ENCODE measurements at places on chromosomes 4 and X.
A peak's percentile ranks its signal among the peaks of the same experiment; 100 is the strongest.

GRCh38 chrX:733961-734360 lies 103.4 kb downstream of the SHOX start:
- no peak for DNase-seq

DNA sequence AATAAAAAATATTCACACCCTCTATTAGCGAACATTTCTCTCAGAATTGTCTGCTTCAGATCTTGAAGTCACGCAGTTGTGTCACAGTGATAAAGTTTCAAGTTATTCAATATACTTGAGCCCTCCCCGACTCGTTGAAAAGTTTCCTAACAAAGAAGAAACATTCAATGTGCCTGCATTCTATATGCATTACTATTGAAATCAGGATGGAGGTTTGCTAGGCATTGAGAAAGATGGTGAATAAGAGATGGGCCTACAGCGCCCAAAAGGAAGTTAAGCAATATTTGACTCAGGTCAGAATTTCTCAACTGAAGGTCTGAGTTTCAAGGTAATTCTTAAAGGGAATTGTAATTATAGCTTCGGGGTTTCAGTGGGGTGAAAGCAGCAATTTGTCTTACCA lies 6.1 kb downstream of the TCEANC start:
- DNase-seq: no peak

GRCh38 chr4:183358215-183358755 lies 36.1 kb upstream of the CLDN24 start:
- no peak for DNase-seq

DNA sequence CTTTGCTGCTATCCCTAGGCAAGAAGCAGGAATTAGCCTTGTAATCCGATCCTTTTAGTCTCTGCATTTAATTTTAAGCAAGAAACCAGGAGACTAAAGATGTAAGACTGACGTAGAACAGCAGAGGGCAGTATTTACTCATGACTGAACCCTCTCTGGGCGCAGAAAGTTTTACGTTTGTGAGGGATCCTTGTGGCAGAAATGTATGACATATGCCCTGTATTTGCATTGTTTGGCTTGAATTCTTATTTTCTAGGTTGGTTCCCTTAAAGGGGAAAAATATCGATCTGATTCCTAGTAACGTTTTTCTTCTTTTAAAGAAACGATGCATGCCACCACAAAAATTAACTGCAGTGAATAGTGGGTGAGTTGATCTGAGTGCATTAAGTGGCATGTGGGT lies 1.3 kb upstream of the FAT4 start:
- DNase-seq: peak; percentile 75

GRCh38 chr4:6991771-6992557 lies 51.2 kb upstream of the TADA2B start:
- DNase-seq: peak; percentile 82

DNA sequence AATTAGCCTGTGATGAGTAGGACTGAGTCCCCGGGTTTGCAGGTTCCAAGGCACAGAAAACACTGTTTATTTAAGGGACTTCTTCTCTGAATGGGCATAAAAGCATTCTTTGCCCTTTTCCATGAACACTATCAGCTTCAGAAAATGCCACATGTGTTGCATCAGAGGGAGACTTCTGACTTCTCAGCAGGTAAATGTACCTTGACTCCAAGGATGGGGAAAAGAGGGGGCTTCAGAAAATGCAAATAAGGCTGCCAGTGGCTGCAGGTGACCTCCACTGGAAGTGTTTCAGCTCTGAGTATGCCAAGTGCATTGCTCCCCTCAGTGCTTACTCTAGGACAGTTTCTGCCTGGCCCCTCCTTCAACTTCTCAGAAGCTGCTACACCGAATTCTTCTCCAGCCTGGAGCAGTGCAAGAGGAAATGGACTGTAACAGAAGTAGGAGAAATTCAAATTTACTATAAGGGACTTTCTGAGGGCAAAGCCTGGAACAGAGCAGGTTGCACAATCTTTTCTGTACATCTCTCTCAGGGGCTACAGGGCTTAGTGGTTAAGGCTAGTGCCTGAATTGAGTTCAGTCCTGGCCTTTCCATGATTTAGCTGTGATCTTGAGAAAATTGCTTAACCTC lies 233.2 kb downstream of the PTTG2 start:
- no peak for DNase-seq

- no peak for DNase-seq
Observed at GRCh38 chr4:72953571-72953970, 115.9 kb downstream of the COX18 start.
